ENCODE measurements at places on chromosomes 5 and 9.

- no peak for DNase-seq
Observed at GRCh38 chr9:114080773-114081440, 2.8 kb upstream of the AMBP start.

DNA sequence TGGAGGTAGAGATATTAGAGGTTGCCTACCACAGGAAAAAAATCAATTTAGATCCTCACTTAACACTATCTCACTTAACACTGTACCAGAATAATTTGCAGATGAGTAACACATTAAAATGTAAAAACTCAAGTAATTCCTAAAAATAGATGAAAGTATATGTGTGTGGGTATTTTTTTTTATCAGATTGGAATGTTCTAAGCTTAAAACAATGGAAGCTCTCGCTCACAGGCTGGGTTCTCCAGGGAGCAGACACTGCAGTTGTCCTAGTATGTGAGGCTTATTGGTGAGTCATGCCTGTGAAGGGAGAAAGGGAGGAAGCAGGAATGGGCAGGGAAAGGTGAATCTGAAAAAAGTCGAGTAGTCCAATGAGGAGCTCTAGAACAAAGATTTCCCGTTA lies 181.3 kb upstream of the ZNF608 start:
- no peak for DNase-seq

- DNase-seq: no peak
Observed at GRCh38 chr5:2695200-2695891, 56.1 kb downstream of the IRX2 start.

DNA sequence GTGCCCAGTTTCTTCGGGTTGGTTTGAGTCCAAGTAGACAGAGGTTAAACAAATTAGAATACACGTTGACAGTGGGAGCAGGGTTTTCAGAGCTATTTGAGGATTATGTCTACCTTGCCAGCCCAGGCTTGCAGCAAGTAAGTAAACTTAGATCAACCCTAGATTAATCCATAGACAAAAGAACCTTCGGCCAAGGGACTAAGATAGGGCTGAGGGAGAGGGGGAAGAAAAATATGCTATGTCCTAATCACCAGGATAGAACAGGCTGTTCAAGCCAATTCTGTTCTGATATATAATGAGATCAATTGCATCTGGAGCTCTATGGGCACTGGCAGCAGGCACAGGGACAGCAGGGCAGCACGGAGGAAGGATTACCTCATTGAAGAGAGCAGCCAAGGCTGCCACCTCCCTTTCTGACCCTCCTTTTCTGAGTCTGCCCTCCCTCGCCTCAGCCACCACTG lies 377.7 kb downstream of the PIK3R1 start:
- DNase-seq: no peak

DNA sequence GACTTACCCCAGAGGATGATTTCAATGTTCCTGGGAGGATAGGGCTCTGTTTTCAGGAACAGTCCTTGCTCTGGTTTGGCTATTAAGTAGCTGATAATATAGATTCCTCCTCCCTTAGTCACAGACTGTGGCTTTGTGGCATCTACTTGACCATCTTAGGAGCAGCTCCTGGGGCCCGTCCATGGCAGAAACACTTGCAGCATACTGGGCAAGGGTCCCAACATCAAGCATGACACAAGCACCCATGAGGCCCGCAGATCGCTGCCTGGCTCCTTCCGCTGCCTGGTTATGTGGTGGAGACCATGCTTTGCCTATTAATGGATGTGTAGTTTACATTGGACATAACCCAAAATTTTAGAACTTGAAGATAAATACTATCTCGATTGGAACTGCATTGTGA lies 170.1 kb downstream of the ICE1 start:
- no peak for DNase-seq
